Natural killer cell (primary cell): ENCODE measurements at places on chromosomes 12 and 14. TPM values are rescaled to one million over a fixed set of nuclear protein-coding genes. Genes with fewer than 3 reads are reported as not detected.

GRCh38 chr14:50225974-50226297, 5.4 kb downstream of the SOS2 start:
- H3K36me3 ChIP-seq: no peaks in the 10 kb centered on the region
- peak; percentile 24 for DNase-seq
- no peaks in the 10 kb centered on the region for H3K27me3 ChIP-seq

DNA sequence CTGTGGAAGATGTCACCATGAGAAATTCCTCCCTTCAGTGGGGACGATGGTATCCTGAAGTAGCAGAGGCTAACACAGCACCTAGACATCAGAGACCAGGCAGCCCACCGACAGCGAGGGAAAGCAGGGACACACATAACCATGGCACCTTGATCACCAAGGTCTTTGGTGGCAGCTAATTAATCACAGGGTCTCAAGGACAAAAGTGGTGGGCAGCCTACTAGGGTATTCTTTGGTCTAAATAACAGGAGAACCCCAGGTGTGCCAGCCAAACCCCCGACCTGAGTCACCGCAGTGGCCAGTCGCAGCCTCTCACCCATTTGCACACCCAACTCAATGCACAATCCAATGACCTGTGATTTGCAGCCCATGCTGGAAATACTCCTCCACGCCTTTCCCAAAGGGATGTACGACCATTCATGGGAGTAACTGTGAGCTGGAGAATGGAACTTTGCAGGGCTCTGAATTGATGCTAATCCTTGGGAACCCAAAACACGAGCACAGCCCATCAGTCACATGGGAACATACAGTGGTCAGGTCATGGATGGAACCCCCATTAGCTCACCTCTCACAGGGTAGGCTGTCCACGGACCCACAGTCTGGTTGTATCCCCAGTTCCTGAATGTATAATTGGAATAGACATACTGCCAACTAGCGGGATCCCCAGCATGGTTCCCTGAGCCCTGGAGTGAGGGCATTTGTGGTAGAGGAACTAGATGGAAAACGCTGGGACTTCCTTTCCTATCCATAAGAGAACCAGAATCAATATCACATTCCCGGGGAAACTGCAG, 58.7 kb upstream of the C14orf180 start:
- H3K36me3 ChIP-seq: no peaks in the 10 kb centered on the region
- H3K4me3 ChIP-seq: no peak overlapping the region
- H3K4me1 ChIP-seq: no peaks in the 10 kb centered on the region
- H3K27ac ChIP-seq: no peak overlapping the region
- DNase-seq: no peak
- no peaks in the 10 kb centered on the region for H3K27me3 ChIP-seq

- DNase-seq: no peak
- no peak overlapping the region for H3K4me3 ChIP-seq
- no peaks in the 10 kb centered on the region for H3K4me1 ChIP-seq
- no peaks in the 10 kb centered on the region for H3K27me3 ChIP-seq
- H3K36me3 ChIP-seq: no peaks in the 10 kb centered on the region
Measured at GRCh38 chr14:45060551-45060950, 23.4 kb upstream of the PRPF39 start.

DNA sequence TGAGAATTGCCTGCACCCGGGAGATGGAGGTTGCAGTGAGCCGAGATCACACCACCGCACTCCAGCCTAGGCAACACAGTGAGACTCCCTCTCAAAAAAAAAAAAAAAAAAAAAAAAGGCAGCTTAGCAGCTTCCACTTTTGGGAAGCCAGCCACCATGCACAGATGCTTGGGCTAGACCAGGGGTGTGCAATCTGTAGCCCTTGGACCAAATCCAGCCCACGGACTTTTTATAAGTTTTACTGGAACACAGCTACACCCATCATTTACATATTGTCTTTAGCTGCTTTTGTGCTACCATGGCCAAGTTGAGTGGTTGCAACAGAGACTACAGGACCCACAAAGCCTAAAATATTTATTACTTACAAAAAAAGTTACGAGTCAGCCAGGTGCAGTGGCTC, 6.7 kb downstream of the CIT start:
- no peak overlapping the region for H3K27ac ChIP-seq
- no peak for DNase-seq
- H3K36me3 ChIP-seq: no peaks in the 10 kb centered on the region
- no peaks in the 10 kb centered on the region for H3K4me1 ChIP-seq
- no peak overlapping the region for H3K4me3 ChIP-seq

- no peak overlapping the region for H3K27ac ChIP-seq
- no peaks in the 10 kb centered on the region for H3K36me3 ChIP-seq
- H3K4me1 ChIP-seq: peaks cover 21% of the 10 kb centered on the region
- H3K27me3 ChIP-seq: no peaks in the 10 kb centered on the region
Measured at GRCh38 chr12:11734580-11735180, 85.2 kb downstream of the ETV6 start.

- H3K27ac ChIP-seq: peak overlapping the region; percentile 30
- H3K36me3 ChIP-seq: no peaks in the 10 kb centered on the region
- H3K27me3 ChIP-seq: peaks cover 4% of the 10 kb centered on the region
- DNase-seq: no peak
- peaks cover 37% of the 10 kb centered on the region for H3K4me1 ChIP-seq
Measured at GRCh38 chr12:122003651-122004611, 17.8 kb upstream of the BCL7A start.

ERP27 gene
- 15.2 TPM for total RNA-seq

- no peaks in the 10 kb centered on the region for H3K4me1 ChIP-seq
- no peaks in the 10 kb centered on the region for H3K27me3 ChIP-seq
- no peaks in the 10 kb centered on the region for H3K36me3 ChIP-seq
Measured at GRCh38 chr14:93155667-93156066, 29.0 kb downstream of the MOAP1 start.

GRCh38 chr14:103230658-103231334, 103.2 kb upstream of the EIF5 start:
- DNase-seq: no peak
- no peaks in the 10 kb centered on the region for H3K4me1 ChIP-seq
- H3K4me3 ChIP-seq: no peak overlapping the region
- H3K36me3 ChIP-seq: no peaks in the 10 kb centered on the region
- no peaks in the 10 kb centered on the region for H3K27me3 ChIP-seq

GRCh38 chr14:59325906-59326305, 137.4 kb downstream of the DAAM1 start:
- H3K27me3 ChIP-seq: no peaks in the 10 kb centered on the region
- H3K4me3 ChIP-seq: no peak overlapping the region
- no peaks in the 10 kb centered on the region for H3K4me1 ChIP-seq
- peaks cover 12% of the 10 kb centered on the region for H3K36me3 ChIP-seq
- no peak for DNase-seq
- H3K27ac ChIP-seq: no peak overlapping the region

GRCh38 chr14:59424341-59425071, 40.7 kb downstream of the GPR135 start:
- no peak for DNase-seq
- no peak overlapping the region for H3K27ac ChIP-seq
- H3K27me3 ChIP-seq: no peaks in the 10 kb centered on the region
- H3K36me3 ChIP-seq: no peaks in the 10 kb centered on the region
- no peak overlapping the region for H3K4me3 ChIP-seq

DNA sequence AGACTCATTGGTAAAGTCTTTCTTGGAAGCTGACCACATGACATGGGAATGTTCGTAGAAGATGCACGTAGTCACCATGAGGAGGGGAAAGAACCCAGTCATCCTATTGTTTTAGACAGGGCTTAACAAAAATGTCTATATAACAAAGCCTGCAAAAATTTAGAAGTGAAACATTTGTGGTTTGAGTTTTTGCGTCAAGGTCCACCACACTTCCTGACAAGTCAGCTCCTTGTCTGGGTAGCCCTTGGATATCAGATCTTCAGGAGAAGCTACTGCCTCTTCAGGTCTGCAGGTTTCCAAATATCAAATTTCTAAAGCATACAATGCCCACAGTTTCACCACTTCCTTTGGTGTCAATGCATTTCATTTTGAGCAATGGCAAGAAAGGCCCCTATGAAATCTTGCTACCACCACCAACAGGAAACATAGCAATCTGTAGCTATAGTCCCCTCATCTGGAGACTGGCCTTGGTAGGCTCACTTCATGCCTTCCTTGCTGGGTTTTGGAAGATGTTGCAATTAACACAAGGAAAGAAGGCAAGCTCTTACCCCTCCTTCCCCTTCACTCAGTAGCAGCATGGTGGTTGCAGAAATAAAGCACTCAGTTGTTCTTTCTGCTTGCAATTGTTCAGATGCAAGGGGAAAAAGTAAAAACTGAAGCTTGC, 235.2 kb downstream of the PCNX1 start:
- H3K4me1 ChIP-seq: peaks cover 23% of the 10 kb centered on the region
- H3K27ac ChIP-seq: peak overlapping the region; percentile 57
- H3K4me3 ChIP-seq: no peak overlapping the region
- peak; percentile 52 for DNase-seq

DNA sequence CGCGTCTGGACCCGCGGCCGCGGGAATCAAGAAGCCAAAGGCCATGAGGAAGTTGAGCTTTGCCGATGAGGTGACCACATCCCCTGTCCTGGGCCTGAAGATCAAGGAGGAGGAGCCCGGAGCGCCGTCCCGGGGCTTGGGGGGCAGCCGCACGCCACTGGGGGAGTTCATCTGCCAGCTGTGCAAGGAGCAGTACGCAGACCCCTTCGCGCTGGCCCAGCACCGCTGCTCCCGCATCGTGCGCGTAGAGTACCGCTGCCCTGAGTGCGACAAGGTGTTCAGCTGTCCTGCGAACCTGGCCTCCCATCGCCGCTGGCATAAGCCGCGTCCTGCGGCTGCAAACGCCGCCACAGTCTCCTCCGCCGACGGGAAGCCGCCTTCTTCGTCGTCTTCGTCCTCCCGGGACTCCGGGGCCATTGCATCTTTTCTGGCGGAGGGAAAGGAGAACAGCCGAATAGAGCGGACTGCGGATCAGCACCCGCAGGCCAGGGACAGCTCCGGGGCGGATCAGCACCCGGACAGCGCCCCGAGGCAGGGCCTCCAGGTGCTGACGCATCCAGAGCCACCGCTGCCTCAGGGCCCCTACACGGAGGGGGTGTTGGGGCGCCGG, 1.0 kb downstream of the INSM2 start:
- peaks cover 41% of the 10 kb centered on the region for H3K27me3 ChIP-seq
- no peaks in the 10 kb centered on the region for H3K36me3 ChIP-seq
- no peak overlapping the region for H3K4me3 ChIP-seq
- H3K4me1 ChIP-seq: peaks cover 19% of the 10 kb centered on the region
- H3K27ac ChIP-seq: no peak overlapping the region

GRCh38 chr12:33322519-33322918, 117.1 kb downstream of the SYT10 start:
- H3K4me1 ChIP-seq: no peaks in the 10 kb centered on the region
- no peaks in the 10 kb centered on the region for H3K36me3 ChIP-seq
- H3K27me3 ChIP-seq: no peaks in the 10 kb centered on the region
- H3K4me3 ChIP-seq: no peak overlapping the region
- DNase-seq: no peak
- no peak overlapping the region for H3K27ac ChIP-seq

DNA sequence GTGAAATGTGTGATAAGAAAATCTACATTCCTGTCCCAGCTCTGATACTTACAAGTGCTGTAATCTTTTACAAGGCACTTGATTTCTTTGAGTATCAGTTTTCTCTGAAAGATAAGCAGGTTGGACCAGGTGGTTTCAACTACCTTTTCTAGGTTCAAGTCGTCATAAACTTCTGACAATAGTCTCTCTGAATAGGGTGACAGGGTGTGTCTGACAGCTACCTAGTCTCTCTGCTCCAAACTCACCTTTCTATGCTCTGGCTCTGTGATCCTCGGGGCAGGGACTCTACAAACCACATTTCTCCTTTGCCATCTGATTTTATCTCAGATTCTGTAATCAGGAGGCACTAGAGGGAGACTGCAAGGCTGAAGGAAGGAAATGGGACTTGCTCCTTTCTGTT, 137.7 kb upstream of the SYT1 start:
- no peaks in the 10 kb centered on the region for H3K27me3 ChIP-seq
- no peak overlapping the region for H3K27ac ChIP-seq

RDH5 gene
- 9.6 TPM for total RNA-seq

CLEC4A gene
- total RNA-seq: 1.7 TPM

- H3K36me3 ChIP-seq: no peaks in the 10 kb centered on the region
- no peaks in the 10 kb centered on the region for H3K4me1 ChIP-seq
- DNase-seq: no peak
- no peaks in the 10 kb centered on the region for H3K27me3 ChIP-seq
- no peak overlapping the region for H3K27ac ChIP-seq
- no peak overlapping the region for H3K4me3 ChIP-seq
Measured at GRCh38 chr12:94049718-94050117, 98.7 kb upstream of the PLXNC1 start.

PHC1 gene
- 38.6 TPM for total RNA-seq

CMKLR1 gene
- 63.2 TPM for total RNA-seq

- DNase-seq: no peak
- no peak overlapping the region for H3K4me3 ChIP-seq
- no peaks in the 10 kb centered on the region for H3K27me3 ChIP-seq
- no peak overlapping the region for H3K27ac ChIP-seq
- H3K36me3 ChIP-seq: peaks cover 13% of the 10 kb centered on the region
- H3K4me1 ChIP-seq: peaks cover 7% of the 10 kb centered on the region
Measured at GRCh38 chr14:20328705-20329104, 4.4 kb downstream of the CCNB1IP1 start.

GRCh38 chr14:90454041-90455000, 57.5 kb downstream of the CALM1 start:
- H3K36me3 ChIP-seq: no peaks in the 10 kb centered on the region
- peaks cover 4% of the 10 kb centered on the region for H3K4me1 ChIP-seq
- no peak for DNase-seq

- peak; percentile 42 for DNase-seq
- H3K4me3 ChIP-seq: peak overlapping the region; percentile 53
- peak overlapping the region; percentile 57 for H3K27ac ChIP-seq
- no peaks in the 10 kb centered on the region for H3K27me3 ChIP-seq
Measured at GRCh38 chr14:34059925-34060650, 109.2 kb upstream of the EGLN3 start.

GRCh38 chr14:61211476-61212255, 69.5 kb downstream of the TMEM30B start:
- H3K4me1 ChIP-seq: no peaks in the 10 kb centered on the region
- H3K27ac ChIP-seq: no peak overlapping the region
- no peaks in the 10 kb centered on the region for H3K36me3 ChIP-seq
- no peak for DNase-seq
- no peak overlapping the region for H3K4me3 ChIP-seq
- H3K27me3 ChIP-seq: peaks cover 2% of the 10 kb centered on the region

GRCh38 chr14:54567639-54568561, 972 bp downstream of the SAMD4A start:
- H3K4me3 ChIP-seq: peak overlapping the region; percentile 58
- H3K27ac ChIP-seq: no peak overlapping the region
- peaks cover 33% of the 10 kb centered on the region for H3K4me1 ChIP-seq
- no peaks in the 10 kb centered on the region for H3K36me3 ChIP-seq

DNA sequence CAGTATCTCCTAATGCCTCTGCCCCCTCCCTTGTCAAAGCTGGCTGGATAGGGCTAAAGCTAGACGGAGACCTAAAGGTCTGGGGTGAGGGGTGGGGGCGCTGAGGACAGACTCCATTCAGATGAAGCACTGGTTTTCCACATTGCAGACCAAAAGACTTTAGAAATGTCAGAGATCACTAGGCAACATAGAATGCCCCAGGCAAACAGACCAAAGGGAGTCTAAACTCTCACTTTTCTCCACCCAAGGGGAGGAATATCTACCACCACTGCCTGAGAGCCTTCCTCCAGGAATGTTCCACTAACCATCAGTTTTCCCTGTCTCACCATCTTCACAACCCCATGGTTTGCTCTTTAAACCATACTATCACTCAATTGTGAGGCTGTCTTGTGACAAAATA, 106.9 kb upstream of the KRAS start:
- H3K36me3 ChIP-seq: no peaks in the 10 kb centered on the region
- DNase-seq: no peak
- no peaks in the 10 kb centered on the region for H3K4me1 ChIP-seq
- H3K4me3 ChIP-seq: no peak overlapping the region
